ENCODE measurements at places on chromosomes 1 and 21.

GRCh38 chr1:168482106-168482505 is 61.7 kb downstream of the XCL2 start:
- no peak for DNase-seq

- no peak for DNase-seq
Measured at GRCh38 chr1:114033961-114034360, 54.7 kb downstream of the OLFML3 start.

DNA sequence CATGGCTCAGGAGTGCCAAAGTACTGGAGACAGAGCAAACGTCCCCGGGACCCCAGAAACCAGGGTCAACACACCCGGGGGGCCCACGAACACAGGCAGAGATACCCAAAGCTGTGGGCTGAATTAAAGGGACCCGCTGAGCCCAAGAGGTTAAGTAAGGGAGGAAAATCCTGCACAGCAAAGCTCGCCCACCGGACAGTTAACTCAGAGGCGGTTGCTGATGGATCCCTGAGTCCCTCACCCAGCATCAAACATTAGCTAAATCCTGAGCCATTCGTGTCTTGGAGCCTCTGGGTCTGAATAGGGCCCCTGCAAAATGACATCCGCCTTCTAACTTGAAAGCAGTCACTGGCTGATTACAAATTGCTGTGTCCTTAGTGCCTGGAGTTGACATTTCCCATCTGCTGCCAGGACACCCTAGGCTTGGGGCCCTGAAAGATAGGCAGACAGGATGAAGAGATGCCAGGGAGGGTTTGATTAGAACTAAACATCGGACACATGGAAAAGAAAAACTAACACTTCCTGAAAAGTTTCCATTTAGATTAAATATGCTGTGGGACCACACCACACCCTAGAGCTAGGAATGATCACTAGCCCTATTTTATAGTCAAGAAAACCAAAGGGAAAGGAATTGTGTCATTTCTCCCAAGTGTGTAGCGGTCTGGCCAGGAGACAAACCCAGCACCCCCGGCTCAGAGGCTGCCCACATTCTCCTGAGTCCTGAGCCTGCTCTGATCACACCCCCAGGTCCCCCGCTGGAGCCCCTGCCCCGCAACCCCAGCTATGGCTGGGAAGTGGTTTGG is 239.3 kb downstream of the NPHP4 start:
- no peak for DNase-seq

- DNase-seq, result no peak
Measured at GRCh38 chr1:25945761-25946160, 39.5 kb upstream of the STMN1 start.

GRCh38 chr1:150551051-150551783 is 2.0 kb downstream of the ADAMTSL4 start:
- no peak for DNase-seq

DNA sequence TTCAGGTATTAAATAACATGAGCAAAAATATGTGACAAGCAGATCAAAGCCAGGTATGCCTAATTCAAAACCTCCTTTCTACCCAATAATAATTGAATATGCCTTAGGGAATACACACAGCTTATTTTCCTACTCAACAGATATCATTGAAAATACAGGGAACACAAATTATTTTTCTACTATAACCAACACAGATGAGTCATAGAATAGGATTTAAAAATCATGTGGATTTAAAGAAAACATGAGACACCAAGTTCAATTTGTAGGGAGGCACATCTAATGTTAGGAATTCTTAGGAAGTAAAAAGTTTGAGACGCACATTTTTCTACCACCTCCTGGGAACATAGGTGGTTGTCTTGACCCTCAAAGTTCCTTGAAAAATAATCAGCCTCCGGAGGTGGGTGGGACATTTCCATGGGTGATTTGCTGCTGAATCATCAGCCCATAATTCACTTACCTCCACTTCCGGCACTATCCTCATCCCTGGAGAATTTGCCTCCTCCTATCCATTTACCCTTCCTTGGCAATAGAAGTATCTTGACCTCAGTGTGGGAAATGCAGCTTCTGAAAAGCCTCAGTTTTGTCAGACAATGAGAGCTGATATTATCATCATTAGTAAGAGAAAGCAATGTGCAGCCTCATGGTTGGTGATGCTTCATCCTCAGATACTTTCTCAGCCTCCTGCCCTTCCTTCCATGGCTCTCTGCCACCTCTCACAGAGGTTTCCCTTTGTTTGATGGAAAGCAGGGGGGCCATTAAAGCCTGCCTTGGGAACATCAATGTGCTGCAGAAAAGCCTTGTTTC is 33.5 kb upstream of the RGS4 start:
- DNase-seq, result no peak

DNA sequence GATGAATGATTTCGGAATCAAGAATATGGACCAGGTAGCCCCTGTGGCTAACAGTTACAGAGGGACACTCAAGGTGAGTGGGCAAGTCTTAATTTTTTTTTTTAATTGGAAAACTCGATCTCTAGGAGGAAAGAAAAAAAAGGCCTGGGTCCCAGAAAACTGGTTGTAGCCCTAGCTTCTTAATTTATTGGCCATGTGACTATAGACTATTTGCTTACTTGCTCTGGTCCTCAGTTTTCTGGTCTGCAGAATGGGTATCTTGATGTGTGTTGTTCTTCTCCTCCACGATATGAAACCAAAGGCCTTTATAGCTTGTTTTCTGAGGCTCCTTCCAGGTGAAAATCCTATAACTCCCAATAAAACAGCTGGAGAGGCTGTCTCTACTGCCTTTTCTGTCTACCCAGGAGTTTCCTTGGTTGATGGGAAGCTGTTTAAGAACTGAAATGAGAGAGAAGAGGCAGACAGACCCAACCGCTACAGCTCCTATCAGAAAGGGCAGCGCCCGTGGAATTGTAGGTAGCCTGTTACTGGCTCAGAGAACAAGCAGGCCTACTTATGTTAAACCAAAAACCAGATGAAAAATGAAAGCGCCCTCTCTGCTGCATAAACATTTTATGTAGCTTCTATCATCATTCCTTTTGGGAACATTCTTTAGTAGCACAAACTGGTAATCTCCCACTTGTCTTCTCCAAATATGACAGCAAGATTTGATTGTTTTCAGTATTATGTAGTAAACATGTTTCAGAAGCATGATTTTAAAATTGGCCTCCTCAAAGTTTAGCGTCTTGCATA is 4.5 kb downstream of the ETS2 start:
- no peak for DNase-seq

- no peak for DNase-seq
Measured at GRCh38 chr1:197916500-197916983, 630 bp upstream of the LHX9 start.

- no peak for DNase-seq
Measured at GRCh38 chr1:155287987-155288543, 10.8 kb downstream of the HCN3 start.

DNA sequence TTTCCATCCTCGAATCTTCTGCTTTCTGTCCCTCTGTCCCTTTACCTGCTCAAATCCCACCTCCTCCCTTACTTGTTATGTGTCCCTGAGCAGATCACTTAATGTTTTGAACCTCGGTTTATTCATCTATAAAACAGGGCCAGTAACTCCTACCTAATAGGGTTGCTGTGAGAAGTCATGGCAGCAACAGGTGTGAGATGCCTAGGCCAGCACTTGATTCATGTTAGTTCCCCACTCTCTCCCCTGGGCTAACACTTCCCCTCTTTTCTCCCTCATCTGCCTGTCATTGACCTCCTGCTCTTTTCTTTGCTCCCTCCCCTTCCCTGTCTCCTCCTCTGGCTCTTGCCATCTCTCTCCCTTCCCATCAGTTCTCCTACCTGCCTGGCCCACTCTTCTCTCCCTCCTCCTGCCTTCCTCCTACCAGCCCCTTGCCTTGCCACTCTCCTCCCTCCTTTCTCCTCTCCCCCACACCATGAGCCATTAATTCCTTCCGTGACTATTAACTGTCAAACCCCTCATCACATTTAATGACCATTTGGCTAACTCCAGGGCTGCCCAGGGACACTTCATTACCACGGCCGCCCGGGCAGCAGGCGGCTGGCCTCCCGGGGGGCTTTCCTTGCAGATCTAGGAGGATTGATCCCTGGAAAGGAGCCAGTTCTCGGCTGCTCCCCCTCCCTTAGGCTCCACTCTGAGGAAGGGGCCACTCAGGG is 90.6 kb upstream of the CD1D start:
- DNase-seq, result no peak

DNA sequence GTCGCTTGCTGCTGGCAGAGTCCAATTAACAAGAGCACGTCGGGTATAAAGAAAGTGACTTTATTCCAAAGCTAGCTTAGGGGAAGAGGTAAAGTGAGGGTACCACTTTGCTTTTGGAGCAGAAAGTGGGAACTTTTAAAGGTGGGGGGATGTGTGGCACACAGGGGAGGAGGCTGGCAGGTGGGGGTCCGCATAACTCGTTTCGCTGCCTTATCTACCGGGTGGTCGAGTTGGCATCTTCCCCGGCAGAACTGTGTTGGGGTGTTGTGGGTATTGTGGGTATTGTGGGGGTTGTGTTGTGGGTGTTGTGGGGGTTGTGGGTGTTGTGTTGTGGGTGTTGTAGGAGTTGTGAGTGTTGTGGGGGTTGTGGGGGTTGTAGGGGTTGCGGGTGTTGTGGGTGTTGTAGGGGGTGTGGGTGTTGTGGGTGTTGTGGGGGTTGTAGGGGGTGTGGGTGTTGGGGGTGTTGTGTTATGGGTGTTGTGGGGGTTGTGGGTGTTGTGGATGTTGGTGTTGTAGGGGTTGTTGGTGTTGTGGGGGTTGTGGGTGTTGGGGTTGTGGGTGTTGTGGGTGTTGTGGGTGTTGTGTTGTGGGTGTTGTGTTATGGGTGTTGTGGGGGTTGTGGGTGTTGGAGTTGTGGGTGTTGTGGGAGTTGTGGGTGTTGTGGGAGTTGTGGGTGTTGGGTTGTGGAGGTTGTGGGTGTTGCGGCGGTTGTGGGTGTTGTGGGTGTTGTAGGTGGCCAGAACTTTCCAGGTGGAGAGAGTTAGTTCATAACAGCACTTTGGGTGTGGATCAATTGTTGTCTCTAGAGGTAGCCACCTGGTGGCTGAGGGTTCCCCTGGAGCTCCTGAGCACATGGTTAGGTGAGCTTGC is 52.7 kb downstream of the AGPAT3 start:
- no peak for DNase-seq

DNA sequence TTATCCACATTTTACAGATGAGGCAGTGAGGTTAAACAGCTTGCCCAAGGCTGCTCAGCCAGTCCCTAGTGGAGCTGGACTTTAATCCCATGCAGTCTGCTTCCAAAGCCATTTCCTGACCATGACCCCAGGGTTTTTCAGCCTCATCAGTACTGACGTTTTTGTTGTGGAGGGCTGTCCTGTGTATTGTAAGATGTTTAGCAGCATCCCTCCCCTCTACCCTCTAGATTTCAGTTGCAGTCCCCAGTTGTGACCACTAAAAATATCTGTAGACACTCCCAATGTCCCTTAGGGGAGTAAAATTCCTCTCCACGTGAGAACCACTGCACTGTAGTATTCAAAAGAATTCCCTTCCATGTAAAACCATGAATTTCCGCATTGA is 30.2 kb upstream of the C1orf105 start:
- no peak for DNase-seq

- no peak for DNase-seq
Measured at GRCh38 chr1:216111842-216112241, 311.4 kb downstream of the USH2A start.

GRCh38 chr21:37536616-37537278 is 170.2 kb downstream of the DYRK1A start:
- no peak for DNase-seq

GRCh38 chr1:111768023-111768422 is 12.3 kb downstream of the DDX20 start:
- no peak for DNase-seq

GRCh38 chr21:27077501-27077900 is 110.6 kb upstream of the ADAMTS5 start:
- no peak for DNase-seq

- DNase-seq, result no peak
Measured at GRCh38 chr1:117820096-117820495, 109.3 kb downstream of the GDAP2 start.

DNA sequence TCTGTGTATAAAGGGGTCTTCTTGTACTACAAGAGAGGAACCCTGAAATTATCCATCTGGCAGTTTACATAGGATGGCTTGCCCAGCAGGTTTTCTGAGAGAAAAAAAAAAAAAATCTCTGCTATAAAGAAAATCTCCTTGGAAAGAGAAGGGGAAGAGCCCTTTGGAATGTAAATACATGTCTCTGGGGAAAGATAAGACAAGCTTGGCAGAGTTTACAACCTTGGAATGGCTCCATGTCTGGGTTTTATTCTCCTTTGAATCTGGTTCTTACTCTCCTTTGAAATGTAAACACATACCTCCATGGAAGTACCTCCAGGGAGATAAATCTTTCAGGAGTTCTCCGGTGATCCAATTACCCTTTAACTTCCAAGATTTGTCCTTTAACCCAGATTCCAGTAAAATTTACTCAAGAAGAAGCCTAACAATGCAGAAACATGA is 45.1 kb upstream of the DNAH14 start:
- DNase-seq, result no peak

DNA sequence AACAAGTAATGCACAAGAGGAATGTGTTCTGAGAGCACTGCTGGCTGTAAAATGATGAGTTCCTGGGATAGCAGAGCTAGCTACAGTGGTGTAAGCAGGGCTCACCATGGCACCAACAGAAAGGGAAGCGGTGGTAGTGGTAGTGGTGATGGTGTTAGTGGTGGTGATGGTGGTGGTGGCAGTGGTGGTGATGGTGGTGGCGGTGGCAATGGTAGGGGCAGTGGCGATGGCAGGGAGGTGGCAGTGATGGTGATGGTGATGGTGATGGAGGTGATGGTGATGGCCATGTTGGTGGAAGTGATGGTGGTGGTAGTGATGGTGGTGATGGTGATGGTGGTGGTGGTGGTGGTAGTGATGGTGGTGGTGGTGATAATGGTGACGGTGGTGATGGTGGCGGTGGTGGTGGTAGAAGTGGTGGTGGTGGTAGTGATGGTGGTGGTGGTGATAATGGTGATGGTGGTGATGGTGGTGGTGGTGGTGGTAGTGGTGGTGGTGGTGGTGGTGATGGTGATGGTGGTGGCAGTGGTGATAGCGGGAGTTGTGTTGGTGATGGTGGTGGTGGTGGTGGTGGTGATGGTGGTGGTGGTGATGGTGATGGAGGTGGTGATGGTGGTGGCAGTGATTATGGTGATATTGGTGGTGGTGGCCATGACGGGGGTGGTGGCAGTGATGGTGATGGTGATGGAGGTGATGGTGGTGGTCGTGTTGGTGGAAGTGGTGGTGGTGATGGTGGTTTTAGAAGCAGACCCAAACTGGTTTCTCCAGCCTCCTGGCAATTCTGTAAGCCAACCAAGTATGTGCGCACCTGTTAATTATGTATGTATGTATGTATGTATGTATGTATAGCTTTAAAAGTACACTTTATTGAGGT is 254.1 kb downstream of the TRABD2B start:
- DNase-seq, result no peak

DNA sequence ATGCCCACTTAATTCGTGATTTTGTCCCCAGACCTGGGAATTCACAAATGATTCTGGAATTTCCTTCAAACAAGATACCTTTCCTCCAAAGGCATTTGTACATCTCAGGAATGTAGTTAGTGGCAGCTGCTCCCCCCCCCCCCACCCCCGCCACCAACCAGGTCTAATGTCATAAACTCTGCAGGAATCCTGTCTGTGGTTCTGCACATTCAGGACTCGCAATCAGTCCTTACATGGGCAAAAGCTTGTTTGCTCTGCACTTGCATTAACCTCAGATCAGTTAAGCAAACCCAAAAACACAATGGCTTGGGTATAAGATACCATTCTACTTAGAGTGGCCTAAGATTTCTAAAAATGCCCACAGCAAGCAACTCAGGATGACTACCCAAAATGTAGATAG is 143.8 kb downstream of the TGFB2 start:
- no peak for DNase-seq

GRCh38 chr21:19692231-19692630 is 1288.6 kb upstream of the TMPRSS15 start:
- DNase-seq, result no peak
